AG10803 (cell line): ENCODE measurements at places on chromosomes 1 and 21.
A peak's percentile ranks its signal among the peaks of the same experiment; 100 is the strongest.

- DNase-seq = no peak
Observed at GRCh38 chr1:167713330-167714081, 8.3 kb upstream of the MPZL1 start.

DNA sequence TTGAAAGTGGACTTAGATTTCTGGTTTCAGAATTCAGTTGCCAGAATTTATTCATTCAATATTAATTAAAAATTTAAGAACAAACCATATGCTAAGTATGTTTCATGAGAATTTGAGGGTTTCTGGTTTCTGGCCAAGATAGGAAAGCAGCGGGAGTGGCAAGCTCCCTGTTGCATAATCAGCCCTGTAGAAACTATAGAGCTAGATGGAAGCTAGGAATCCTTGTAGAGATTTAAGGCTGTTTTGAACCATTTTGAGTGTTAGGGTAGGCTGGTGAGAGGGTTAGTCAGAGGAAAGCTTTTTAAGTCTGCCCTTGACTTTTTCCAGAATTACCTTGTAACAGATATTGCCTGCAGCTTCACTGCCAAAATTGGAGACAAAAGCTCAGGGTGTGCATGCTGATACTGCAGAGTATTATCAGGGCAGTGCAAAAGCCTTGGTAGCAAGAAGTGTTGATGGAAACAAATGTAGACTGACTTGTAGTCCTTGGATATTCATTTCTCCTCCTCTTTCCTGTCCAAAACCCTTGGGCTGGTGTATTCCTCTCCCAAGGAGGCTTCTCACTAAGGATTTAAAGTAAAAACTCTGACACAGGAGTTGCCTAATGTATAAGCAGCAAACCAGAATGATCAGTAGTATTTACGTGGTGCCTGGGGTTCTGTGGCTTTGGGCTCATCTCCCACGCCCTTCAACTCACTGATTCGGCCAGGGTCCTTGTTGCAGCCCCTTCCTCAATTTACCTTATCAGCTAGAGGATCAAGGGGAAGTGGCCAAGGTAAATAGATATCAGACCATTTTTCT lies 12.6 kb upstream of the GIPC2 start:
- peak; percentile 8 for DNase-seq

GRCh38 chr1:196608390-196609369 lies at the start of gene KCNT2:
KCNT2 (minus strand) TSS chr1:196608440; CDS start chr1:196608309, 131 bp downstream.
- peak; percentile 17 for DNase-seq

DNA sequence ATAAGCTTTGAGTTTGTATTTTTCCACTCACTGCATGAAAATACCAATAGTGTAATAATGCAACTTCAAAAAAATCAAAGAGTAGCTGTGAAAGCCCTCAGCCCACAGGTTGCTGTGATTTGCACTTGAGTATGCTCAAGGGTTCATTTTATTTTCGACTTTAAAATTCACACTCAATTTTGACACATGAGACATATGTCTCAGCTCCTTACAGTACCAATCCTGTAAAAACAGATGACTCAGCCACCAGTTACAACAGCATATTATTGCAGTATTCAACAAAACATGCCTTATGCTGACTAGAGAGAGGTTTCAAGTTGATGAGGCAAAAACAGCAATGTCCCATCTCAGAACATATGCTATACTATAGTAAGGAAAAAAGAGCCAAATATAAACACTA lies 66.1 kb downstream of the CYYR1 start:
- peak; percentile 72 for DNase-seq

DNA sequence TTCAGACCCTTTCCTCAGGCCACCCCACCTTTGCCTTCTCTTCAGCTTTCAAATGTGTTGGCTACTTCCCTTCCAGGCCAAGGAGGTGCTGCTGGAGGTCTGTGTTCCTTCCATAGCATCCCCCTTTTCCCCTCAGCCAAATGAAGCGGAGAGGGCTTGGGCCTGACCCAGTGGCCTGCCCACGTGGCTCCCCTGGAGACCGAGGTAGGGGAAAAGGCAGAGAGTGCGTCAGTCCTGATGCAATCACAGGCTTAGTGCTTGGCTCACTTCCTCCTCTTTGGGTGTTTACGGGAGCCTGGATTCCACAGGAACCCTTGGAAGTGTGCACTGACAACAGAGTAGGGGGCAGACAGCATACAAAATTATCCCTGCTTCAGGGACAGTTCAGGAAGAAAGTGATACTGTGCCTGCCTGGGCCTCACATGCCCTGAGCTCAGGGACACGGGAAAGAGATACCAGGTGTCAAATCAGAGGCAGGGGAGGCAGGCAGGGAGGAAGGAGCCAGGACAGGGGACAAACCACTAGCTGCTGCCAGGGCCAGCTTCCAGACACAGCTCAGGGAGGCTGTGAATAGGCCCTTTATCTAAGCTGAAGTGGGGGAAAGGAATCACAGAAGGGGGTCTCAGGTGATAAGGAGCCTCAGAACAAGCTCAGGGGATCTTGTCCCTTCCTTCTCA lies 16.6 kb upstream of the PTP4A2 start:
- peak; percentile 96 for DNase-seq

- DNase-seq = peak; percentile 90
Observed at GRCh38 chr1:214864896-214865688, 217.4 kb upstream of the KCNK2 start.

- peak; percentile 31 for DNase-seq
Observed at GRCh38 chr1:209620487-209620884, 31.7 kb downstream of the LAMB3 start.

- peak; percentile 29 for DNase-seq
Observed at GRCh38 chr1:172717722-172718465, 59.0 kb downstream of the FASLG start.

GRCh38 chr1:63601061-63601460 lies 7.8 kb downstream of the PGM1 start:
- no peak for DNase-seq

GRCh38 chr1:94805912-94806311 lies 14.2 kb upstream of the SLC44A3 start:
- peak; percentile 57 for DNase-seq

GRCh38 chr1:208988811-208989222 lies 594.7 kb upstream of the CAMK1G start:
- DNase-seq = peak; percentile 58

DNA sequence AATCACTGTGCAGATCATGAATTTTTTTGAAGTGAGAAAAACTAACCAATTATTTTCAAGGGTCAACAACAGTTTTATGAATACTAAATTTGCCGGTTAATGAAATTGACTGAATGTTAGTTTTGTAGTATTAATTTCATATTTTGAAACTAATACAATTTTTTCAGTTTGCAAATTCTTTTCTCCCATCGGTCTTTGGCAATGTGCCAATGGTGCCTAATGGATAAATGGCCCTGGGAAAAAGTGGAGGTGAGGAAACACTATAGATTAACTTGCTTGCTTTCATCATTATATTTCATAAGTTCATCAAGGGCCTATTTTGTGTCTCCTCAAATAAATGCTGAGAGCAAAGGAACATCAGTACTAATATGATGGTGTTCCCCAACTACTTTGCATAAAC lies 4.1 kb downstream of the C1orf141 start:
- no peak for DNase-seq

GRCh38 chr21:26236281-26236680 lies 65.7 kb upstream of the APP start:
- DNase-seq = no peak

DNA sequence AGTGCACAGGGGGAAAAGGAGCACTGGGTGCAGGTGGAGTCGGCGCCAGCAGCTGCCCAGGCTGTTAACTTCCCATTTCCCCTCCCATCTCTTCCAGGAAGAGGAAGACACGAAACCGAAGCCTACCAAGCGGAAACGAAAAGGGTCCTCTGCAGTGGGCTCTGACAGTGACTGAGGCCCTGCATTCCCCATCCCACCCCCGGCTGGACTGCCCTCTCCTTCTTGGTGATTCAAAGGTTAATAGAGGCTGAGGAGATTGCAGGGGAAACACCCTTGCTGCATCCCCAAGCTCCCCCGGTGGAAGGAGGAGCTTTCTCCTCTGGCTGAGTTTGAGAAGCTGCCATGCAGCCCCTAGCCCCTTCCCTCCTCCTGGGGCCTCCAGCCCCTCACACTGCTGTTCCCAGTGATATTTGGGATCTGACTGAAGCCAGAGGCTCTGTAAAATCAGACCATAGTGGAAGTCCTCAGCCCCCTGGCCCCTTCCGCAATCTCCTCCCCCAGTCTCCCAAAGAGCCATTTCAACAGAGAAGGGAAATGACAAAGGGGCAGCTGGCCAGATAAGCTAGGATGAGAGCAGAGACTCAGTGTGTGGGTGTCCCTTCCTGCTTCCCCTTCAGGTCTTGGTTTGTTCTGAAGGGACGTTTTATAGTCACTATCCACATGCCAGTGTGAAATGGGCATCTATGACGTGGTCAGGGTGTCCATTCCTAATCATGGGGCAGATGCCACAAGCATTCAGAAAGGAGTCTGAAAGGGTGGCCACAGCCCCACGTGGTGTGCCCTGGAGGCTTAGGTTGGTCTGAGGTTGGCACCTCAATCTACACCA lies 1.9 kb upstream of the SLC27A3 start:
- no peak for DNase-seq

GRCh38 chr1:20187103-20187812 lies 940 bp upstream of the PLA2G2C start:
- DNase-seq = no peak

GRCh38 chr1:200784576-200784975 lies 45.9 kb downstream of the CAMSAP2 start:
- no peak for DNase-seq

GRCh38 chr1:115912116-115912515 lies 64.2 kb upstream of the SLC22A15 start:
- DNase-seq = no peak
